ENCODE measurements at places on chromosomes 4 and X.

- DNase-seq: no peak
Measured at GRCh38 chr4:145804116-145804515, 124.2 kb downstream of the C4orf51 start.

DNA sequence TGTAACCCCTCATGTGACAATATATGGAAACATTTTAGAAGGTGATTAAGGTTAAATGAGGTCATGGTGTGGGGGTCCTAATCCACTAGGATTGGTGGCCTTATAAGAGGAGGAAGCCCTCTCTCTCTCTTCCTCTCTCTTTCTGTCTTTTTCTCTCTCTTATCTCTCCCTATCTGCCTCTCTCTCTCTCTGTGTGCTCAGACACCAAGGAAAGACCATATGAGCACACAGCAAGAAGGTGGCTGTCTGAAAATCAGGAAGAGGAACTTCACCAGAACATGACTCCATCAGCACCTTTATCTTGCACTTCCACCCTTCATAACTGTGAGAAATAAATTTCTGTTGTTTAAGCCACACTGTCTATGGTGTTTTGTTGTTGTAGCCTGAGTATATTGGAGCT lies 1472.2 kb downstream of the PCDH7 start:
- no peak for DNase-seq

DNA sequence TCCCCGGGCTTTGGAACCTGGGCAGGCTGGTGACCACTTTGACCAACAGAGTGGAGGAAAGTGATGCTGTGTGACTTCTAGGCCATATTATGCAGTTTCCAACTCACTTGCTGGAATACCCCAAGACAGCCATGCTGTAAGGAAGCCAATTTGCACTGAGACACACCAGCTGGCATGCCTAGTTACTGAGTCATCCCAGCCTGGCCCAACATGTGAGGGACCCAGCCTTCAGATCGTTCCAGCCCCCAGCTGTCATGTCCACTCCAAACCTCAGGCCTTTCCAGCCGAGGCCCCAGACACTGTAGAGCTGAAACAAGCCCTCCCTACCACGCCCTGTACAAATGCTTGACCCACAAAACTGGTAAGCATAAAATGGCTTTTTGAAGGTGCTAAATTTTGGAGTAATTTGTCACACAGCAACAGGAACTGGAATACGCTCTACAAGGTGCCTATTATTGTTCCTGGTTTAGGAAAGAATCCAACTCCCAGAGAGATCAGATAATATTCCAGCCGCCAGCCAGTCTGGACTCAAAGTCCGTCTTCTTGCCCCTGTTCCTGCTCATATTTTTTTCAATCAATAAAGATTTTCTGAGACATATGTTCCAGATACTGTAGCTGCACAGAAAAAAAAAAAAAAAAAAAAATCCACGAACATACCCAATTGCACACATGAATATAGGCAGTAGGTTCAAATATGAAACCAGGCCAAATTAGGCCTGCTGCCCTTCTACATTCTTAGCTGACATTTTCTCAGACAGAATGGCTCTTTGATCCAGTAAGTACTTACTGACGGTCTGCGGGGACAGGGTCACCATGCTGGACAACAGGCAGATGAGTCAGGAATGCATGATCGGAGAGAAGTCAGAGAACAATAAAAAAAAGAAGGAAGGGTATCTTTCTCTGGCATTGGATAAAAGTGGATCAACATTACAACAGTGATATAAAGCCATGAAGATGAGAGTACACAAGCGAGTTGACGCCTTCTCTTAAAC lies 35.1 kb downstream of the SH3KBP1 start:
- no peak for DNase-seq

GRCh38 chr4:123997776-123998449 lies 601.3 kb downstream of the SPRY1 start:
- no peak for DNase-seq

GRCh38 chr4:243426-243825 lies 61.8 kb downstream of the ZNF732 start:
- DNase-seq: no peak

DNA sequence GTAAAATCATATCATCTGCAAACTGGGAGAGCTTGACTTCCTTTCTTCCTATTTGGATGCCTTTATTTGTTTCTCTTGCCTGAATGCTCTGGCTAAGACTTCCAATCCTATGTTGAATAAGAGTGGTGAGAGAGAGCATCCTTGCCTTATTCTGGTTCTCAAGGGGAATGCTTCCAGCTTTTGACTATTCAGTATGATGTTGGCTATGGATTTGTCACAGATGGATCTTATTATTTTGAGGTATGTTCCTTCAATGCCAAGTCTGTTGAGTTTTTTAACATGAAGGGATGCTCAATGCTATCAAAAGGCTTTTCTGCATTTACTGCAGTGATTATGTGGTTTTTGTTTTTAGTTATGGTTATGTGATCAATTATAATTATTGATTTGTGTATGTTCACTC lies 2144.6 kb upstream of the TENM3 start:
- no peak for DNase-seq

- DNase-seq: no peak
Measured at GRCh38 chr4:173005912-173006633, 162.5 kb upstream of the GALNT7 start.

DNA sequence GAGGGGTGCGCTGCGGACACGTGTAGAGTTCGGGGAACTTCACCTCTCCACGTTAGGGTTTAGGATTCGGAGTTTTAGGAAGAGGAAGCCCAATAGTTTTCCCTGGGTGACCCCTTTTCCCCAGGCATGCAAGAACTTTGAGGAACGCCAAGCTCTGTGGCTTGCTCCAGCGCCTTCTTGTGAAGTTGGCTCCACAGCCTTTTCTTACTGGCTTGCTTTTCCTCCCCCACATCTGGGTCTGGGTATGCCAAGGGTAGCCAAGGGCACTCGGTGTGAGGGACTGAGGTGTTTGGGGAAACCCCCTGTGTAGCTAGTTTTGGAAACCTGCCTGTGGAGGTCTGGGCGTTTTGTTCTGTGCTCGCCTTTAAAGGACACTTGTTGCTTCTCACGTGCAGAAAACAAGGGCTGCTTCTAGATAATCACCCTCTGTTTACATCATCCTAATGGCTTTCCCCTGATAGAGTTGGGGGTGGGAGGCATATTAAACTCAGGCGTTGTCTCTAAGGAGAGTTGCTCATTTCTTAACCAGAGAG lies 746 bp downstream of the EDNRA start:
- no peak for DNase-seq

- no peak for DNase-seq
Measured at GRCh38 chr4:20126906-20127305, 124.8 kb upstream of the SLIT2 start.
